Ascending aorta (tissue), 2 donors: ENCODE measurements at places on chromosomes 7 and 10.

DNA sequence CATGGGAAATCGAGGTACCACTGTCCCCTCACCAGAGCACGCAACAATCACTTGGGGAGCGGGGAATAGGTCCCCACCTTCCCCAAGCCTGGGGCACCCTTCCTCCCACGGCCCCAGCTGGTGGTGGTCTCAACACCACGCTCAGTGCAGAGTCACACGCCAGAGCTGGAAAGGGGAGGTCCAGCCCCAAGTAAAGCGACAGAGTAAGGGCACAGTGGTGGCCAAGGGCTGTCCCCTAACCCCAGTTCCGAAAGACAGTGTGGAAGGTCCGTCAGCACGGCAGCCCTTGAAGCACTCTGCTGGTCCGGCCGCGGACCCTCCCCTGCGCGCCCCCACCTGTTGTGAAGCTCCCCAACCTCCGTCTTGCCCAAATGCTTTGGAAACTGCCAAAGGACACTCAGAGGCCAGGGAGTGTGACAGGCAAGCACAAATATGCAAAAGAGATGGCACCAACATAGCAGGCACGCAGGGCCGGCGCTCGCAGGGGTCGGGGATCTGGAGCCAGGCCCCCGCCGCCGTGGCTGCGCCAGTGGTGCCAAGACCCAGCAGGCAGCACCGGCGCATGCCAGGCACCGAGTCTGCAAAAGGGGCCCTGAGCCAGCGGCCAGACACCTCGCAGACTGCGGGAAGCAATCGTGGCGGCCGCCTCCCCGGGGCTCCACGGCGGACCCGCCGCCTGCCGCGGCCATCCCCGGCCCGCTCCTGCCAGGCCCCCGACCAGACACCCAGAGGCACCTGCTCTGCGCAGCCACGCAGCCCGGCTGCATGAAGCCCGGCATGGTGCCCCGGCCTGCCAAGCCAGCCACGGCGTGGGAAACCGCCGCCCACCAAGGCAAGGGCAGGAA lies 51.6 kb upstream of the SRRM3 start:
- H3K27ac ChIP-seq: no peak overlapping the region
- no peaks in the 10 kb centered on the region for H3K27me3 ChIP-seq
- no peaks in the 10 kb centered on the region for H3K36me3 ChIP-seq
- no peak for DNase-seq

DNA sequence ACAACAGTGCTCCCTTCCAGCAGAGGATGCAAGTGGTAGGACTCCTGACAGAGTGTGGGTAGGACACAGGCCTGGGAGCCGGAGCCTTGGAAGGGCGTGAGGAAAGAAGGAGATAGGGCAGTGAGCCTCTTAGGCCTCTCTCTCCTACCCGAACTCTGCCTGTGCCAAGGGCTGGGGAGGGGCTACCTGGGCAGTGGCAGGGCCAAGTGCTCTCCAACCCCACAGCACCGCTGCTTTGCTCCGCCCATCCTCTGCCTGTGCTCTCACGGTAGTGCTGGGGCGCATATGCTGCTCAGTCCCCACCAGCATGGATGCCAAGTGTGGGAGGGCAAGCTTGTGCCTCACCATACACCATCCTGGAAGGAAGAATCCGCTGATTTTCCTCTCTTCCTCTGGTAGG lies 7.5 kb downstream of the FAM131B start:
- H3K27me3 ChIP-seq: no peaks in the 10 kb centered on the region
- no peaks in the 10 kb centered on the region for H3K36me3 ChIP-seq
- DNase-seq: no peak
- no peak overlapping the region for H3K4me3 ChIP-seq
- no peaks in the 10 kb centered on the region for H3K4me1 ChIP-seq

- DNase-seq: no peak
- no peak overlapping the region for H3K27ac ChIP-seq
- H3K4me3 ChIP-seq: no peak overlapping the region
- H3K4me1 ChIP-seq: no peaks in the 10 kb centered on the region
Observed at GRCh38 chr7:17227766-17228490, 70.5 kb upstream of the AHR start.

DNA sequence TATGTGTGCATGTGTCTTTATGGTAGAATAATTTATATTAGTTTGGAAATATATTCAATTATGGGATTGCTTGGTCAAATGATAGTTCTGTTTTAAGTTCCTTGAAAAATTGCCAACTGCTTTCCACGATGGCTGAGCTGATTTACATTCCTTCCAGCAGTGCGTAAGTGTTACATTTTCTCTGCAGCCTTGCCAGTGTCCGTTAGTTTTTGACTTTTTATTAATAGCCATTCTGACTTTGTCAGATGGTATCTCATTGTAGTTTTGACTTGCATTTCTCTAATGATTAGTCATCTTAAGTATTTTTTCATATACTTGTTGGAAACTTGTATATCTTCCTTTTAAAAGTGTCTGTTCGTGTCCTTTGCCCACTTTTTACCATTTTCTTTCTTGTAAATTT lies 434.2 kb upstream of the POT1 start:
- no peaks in the 10 kb centered on the region for H3K36me3 ChIP-seq
- DNase-seq: no peak
- no peak overlapping the region for H3K27ac ChIP-seq

DNA sequence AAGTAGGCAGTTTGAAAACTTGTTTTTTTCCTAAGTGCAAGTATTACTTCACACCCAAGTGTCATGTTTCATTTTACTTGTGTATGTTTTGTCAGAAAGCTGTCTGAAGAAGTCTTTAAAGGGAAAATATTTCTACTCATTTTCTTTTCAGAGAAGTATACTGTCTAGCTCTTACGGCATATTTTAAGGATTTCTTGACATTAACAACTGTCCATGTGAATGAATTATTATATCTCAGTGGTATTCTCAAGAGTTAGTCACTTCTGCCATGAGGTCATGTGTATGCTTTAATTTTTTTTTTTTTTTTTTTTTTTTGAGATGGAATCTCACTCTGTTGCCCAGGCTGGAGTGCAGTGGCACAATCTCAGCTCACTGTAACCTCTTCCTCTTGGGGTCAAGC lies 229.5 kb downstream of the BICC1 start:
- H3K4me3 ChIP-seq: no peak overlapping the region
- no peaks in the 10 kb centered on the region for H3K36me3 ChIP-seq
- no peak overlapping the region for H3K27ac ChIP-seq
- no peaks in the 10 kb centered on the region for H3K27me3 ChIP-seq

DNA sequence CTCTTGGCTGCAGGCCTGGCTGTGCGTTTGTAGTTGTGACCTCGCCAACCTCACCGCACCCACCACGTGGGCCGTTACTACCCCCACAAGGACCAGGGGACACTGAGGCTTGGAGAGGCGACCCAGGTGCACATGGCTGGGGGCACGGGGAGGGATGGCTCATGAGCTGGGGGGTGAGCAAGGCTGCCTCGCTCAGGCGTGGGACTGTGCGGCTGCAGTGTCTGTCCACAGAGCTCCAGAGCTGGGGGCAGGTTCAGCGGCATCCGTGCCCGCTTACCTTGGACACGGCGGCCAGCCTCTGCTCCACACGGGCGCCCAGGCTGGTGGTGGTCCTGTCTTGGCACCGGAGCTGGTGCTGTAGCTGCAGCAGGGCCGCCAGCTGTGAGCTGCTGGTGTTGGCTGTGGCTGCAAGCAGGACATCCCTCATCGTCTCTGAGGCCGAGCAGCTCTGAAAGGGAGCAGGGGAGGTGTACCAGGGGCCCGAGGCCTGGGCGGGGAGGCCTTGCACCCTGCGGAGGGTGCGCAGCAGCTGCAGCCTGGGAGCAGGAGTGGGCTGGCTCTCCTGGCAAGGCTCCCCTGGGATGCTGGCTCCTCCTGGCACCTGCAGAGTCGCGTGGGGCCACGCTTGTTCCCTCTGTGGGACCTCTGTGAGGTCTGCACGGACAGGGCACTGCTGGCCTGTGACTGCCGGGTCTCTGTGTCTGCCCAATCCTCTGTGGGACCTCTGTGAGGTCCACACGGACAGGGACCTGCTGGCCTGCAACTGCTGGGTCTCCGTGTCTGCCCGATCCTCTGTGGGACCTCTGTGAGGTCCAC lies 60.0 kb upstream of the NKX6-2 start:
- no peak overlapping the region for H3K4me3 ChIP-seq
- no peaks in the 10 kb centered on the region for H3K36me3 ChIP-seq
- H3K27ac ChIP-seq: no peak overlapping the region
- peak; percentile 58 for DNase-seq
- no peaks in the 10 kb centered on the region for H3K4me1 ChIP-seq

- H3K27me3 ChIP-seq: no peaks in the 10 kb centered on the region
- H3K4me1 ChIP-seq: no peaks in the 10 kb centered on the region
- no peak for DNase-seq
- no peak overlapping the region for H3K4me3 ChIP-seq
Observed at GRCh38 chr10:44696496-44696895, 214.6 kb upstream of the TMEM72 start.

DNA sequence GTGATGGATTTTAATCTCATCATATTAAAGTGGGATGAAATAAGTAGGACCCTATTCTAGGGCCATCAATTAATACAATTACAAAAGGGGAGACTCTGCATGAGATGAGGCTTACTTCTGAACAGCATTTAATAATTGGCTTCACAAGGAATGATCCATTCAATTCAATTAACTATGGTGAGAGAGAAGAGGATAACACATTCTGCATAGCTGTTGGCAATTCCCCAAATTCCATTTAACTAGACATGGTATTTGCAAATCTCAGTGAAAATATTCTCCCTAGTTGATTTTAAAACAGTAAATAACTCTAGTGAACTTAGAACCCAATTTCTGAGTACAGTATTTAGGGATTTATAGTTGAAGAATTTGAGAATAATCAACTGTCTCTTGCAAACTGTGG lies 145.3 kb downstream of the NOC3L start:
- H3K36me3 ChIP-seq: no peaks in the 10 kb centered on the region
- H3K4me3 ChIP-seq: no peak overlapping the region
- H3K27me3 ChIP-seq: no peaks in the 10 kb centered on the region
- peaks cover 33% of the 10 kb centered on the region for H3K4me1 ChIP-seq
- H3K27ac ChIP-seq: peak overlapping the region; percentile 81
